ENCODE measurements at places on chromosomes 6 and 20.

DNA sequence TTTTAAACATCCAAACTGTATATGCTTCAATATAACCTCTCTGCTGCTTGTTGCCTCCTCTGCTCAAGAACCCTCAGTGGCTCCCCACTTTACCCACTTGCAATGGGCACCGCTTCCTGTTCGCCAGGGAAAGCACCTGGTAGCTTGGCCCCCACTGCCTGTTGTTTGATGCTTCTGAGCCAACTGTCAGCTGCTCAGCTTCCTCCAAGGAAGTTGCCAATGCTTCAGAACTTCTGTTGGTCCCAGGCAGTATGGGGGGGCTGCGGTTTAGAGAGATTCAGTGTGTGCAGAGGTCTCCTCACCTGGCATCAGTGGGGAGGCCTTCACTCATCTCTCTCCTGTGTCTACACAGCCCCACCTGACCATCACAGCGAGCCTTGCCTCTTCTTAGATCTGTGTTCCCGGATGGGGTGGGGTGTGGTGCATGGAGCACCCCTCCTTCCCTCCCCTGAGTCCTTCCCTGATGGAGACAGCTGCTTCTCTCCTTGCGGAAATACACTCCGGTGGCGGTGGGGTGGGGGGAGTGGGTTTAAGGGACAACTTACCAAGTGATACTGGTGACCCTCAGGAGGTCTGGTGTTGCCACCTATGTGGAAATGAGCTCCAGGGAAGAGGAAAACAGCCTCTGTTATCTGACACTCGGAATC, 308.1 kb downstream of the CDH26 start:
- no peak for DNase-seq

GRCh38 chr20:25242231-25242630, 5.7 kb upstream of the PYGB start:
- no peak for DNase-seq

DNA sequence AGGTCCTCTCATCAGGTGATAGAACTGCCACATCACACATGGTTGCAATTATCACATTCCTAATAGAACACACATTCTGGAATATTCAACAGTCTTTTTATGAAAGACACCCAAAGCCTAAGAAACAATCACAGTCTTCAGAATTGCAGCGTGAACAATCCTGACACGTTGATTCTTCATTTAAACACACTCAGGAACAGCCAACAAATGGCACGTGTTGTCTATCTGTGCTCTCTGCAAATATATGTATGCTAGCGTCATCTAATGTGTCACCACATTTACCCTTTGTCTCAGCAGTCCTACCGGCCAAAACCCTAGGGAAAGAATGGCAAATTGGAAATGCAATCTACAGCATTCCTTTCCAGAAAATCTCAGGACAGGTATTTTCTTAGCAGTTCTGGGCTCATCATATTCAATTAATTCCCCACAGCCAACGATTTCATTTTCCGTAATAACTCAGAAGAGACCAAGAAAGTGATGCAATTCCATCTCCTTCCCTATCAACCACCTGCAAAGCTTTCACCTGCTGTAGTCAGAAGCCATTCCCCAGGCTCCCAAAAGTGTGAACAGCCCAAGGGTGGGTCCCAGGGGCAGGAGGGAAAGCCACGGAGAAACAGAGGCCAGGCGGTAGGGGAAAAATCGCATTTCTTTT, 280.3 kb upstream of the JARID2 start:
- DNase-seq: no peak

- DNase-seq: no peak
Observed at GRCh38 chr6:36769676-36770499, 69.4 kb downstream of the CPNE5 start.

GRCh38 chr6:106194949-106195921, 109.1 kb downstream of the PRDM1 start:
- DNase-seq: no peak

DNA sequence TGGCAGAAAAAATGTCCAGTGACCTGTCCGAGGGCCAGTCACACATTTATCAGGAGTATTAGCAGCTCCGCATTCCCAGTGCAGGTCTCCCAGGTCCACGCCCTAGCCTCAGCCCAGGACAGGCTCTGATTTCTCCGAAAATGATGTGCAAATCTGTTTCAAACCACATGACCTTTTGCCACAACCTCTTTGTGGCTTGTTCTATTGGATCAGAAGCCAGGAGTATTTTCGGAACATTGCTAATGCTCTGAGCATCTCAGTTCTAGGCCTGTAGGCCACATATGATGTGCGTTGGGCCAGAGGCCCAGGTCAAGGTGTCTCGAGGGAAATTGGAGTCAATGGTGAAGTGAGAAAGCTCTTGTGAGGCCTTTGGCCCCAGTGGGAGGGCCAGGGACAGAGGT, 40.4 kb downstream of the SNX5 start:
- DNase-seq: no peak

- no peak for DNase-seq
Observed at GRCh38 chr6:41346441-41346840, 11.0 kb downstream of the NCR2 start.

- no peak for DNase-seq
Observed at GRCh38 chr6:12595161-12595811, 121.3 kb upstream of the PHACTR1 start.

GRCh38 chr6:136524936-136525413, 25.2 kb downstream of the MAP7 start:
- DNase-seq: no peak

- no peak for DNase-seq
Observed at GRCh38 chr6:82331031-82331773, 32.4 kb upstream of the TPBG start.

DNA sequence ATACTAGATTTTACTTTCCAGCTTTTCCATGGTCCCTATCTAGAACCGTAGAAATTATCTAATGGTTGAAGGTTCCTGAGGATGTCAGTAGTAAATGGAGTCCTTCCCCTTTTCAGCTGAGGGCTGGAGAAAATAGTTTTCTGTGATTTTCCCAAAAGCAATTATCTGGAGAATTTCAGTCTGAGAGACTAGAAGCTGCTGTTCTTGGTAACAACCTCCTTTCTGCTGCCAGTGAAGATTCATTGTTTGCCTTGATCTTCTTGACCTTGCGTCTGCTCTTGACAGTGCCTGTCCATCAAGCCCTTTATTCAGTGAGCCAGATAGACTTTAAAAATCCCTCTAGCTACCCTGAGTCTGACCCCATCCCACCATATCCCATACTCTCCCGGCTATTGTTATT, 73.1 kb downstream of the PHACTR2 start:
- no peak for DNase-seq

GRCh38 chr6:24079076-24079475, 46.9 kb upstream of the NRSN1 start:
- DNase-seq: no peak

DNA sequence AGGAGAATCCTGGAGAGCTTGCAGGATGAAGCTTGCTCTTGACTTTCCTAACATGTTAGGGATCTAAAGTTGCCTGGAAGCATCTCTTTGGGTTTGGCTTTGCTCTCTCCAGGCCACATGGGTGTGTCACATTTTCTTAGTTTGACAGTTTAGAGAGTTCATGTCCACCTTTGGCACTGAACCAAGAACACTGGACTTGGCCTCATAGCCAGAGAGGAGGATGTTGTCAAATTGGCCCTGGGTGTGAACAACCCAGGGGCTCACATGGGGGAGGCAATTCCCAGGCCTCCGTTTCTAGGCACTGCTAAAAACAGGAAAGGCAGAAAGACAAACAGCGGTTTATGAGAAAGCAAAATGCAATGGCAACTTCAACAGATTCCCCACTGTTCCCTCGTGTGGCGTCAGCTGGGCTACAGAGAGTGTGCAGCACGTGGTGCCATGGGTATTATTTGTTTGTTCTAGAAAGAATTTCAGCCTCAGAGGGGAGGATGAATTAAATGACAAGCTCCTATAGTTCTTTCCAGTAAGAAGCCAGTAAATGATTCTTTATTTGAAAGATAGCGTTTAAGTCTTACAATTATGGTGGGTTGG, 93.9 kb downstream of the CLIC5 start:
- DNase-seq: peak; percentile 30

GRCh38 chr6:155252581-155252980, 11.2 kb upstream of the CLDN20 start:
- DNase-seq: no peak

DNA sequence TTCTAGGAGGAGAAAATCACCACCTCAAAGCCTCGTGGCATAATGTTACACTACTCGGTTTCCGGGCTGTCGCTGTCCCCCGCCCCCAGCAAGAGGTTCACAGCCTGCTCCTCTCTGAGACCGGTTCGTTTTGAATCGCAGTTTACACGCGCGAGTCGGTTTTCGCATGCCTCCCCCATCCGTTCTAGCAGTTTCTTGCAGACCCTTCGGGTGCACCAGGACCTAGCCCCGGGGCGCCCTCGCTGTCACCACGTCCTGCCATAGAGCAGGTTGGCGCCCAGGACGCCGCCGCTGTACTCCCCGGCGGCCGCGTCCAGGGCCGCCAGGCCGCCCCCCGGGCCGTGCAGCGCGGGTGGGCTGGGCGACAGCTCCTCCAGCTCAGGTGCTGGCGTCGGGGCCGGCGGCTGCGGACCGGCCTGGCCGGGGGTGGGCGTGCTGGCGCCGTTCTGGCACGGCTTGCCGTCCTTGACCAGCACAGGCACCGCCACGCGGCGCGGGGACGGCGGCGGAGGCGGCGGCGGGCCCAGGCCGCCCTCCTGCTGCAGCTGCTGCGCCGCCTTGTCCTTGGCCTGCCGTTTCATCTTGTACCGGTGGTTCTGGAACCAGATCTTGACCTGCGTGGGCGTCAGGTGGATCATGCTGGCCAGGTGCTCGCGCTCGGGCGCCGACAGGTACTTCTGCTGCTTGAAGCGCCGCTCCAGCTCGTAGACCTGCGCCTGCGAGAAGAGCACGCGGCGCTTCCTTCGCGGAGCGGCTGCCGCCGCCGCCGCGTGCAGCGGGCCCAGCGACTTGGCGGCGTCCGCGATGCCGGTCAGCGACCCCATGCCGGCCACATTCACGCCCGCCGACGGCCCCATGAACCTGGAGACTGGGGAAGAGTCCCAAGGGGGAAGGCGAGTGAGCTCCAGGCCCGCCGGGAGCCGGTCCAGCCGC, 1.4 kb downstream of the NKX2-4 start:
- DNase-seq: no peak

DNA sequence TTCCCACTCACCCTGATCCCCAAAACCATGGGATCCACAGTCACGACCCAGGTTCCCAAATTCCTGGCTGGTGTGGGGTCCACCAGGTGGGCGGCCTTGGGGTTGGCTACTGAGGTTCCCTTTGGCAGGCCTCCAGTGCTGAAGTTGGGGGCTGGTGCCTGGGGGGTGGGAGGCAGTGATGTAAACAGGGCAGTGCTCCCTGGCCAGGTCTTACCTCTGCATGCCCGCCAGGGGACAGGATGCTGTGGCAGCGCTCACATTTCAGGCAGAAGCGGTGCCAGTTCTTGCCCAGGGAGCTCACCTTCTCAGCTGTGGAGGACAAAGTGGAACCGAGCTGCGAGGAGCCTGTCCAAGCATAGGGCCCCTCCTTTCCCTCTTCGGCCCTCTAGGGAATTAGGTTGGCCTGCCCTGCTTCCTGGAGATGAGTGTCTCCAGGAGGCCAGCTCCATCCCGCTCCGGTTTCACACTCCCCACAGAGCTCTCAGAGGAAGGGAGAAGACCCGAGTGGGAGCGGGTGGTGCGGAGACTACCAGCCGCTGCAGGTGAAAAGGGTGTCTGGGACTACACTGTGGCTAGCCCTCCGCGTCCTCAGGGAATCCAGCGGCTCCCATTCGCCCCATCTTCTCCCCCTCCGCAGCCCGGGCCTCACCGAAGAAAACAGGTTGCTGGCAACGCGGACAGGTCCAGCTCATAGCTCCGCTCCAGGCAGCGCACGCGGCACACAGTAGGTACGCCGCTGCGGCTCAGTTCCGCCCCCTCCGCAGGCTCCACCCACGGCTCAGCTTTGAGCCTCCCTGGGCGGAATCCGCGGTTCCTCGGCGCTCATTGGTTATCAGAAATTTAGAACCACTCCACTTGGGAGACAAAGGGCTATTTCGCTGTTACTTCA, at the start of gene CRIP3:
TSS of gene CRIP3 (minus strand) at position 726 of the 889 bp plus-strand sequence. CDS start at position 692, 34 bp downstream.
- DNase-seq: peak; percentile 52

- no peak for DNase-seq
Observed at GRCh38 chr6:5498579-5498899, 237.2 kb downstream of the FARS2 start.

DNA sequence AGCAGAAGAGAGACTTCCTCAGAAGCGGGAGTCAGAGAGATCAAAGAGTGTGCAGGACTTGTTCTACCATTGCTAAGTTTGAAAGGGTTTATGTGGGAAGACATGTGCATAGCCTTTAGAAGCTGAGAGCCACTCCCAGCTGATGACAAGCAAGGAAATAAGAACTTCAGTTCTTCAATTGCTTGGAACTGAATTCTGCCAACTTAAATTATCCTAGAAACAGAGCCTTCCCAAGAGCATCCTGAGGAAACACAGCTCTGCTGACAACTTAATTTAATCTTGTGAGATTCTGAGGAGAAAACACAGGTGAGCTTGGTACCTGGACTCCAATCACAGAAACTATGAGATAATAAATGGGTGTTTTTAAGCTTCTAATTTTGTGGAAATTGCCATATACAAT, 150.6 kb upstream of the OGFRL1 start:
- DNase-seq: no peak

DNA sequence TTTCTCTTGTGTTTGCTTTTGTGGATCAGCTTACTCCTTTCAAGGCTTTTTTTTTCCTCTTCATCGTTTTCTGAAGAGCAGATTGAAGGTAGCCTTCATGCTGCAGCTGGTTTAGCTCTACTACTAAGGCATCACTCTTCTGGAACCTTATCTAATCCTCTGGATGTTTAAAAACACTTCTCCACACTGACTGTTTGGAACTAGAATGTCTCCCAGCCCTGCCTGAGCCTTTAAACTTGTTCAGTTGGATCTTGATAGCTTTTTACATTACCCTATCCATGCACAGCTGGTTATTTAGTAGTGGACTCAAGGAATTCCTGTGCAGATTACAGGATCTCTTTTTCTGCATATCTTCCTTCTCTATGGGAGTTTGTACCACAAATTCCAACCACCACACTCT, 108.9 kb upstream of the ASCC3 start:
- DNase-seq: no peak

GRCh38 chr6:158665332-158665731, 15.5 kb downstream of the SYTL3 start:
- DNase-seq: no peak

- no peak for DNase-seq
Observed at GRCh38 chr6:151499551-151499950, 5.7 kb downstream of the CCDC170 start.

DNA sequence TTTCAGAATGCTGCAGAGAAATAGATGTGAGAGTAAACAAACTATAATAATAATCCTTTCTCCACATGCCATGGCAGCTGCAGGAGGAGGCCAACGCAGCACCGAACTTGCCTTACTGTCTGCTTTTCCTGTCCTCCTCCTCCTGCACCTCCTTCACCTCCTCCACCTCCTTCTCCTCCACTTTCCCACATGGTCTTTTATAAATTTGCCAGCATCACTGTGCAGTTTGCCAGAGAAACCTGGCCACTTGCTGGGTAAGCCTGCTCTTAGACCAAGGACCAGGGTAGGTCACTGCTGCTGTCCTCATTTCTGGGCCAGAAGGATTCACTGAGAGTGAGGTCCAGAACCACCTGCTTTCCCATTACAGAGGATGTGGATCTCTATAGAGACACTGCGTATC, 8.7 kb downstream of the SGK1 start:
- no peak for DNase-seq
